ENCODE measurements at places on chromosomes 7 and 10.
A peak's percentile ranks its signal among the peaks of the same experiment; 100 is the strongest.

GRCh38 chr7:27605283-27605682 is 57.4 kb downstream of the HIBADH start:
- DNase-seq = no peak

- no peak for DNase-seq
Observed at GRCh38 chr10:80554050-80554449, 16.3 kb downstream of the SH2D4B start.

DNA sequence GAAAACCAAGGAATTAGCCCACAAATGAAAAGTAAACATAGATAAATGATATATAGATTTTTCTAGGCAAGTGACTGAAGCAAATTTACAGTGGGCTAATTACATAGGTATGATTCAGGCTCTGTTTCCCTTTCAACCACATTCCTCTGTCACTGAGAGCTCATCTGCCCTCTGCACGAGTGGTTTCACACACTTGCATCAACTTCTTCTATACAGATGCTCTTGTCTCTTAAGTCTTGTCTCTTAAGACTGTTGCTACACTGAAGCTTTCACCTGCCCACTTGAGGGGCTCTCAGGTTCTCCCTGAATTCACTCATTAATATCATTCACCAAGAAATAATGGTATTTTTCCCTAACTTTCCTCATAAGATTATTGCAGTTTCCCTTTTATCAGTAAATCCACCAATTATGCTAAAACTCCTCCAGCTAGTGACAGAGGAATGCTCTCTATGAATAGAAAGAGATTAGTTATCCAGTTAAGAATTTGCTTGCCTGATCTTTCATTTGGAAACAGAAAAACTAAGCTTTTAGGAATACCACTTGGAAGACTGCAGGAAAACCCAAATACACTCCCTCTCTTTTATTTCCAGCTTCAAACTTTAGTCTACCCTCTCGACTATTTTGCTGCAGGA is 95.7 kb downstream of the ELAPOR2 start:
- no peak for DNase-seq

DNA sequence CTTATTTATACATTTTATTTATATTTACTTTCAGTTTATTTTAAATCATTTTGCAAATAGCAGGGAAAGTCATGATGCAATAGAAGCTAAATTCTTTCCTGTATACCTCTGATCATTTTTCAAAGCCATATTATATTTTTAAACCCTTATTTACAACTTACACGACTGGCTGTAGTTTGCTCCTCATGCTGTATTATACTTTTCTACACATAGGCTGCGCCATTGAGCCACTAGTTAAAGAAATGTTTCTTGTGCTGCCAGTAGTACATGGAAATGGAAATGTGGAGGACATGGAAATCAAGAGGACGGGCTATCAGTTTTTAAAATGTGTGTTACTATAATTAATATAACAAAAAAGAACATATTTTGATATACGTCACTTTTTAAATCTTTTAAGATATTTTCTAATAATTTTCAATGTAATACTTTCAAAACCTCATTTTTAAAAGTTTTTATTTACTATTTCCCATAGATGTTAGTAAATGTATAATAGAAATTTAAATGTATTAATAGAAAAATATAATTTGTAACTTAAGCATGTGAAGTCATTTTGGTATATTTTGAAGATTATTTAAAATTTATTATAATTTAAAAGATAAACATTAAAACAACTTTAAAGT is 118.5 kb downstream of the VTI1A start:
- peak; percentile 31 for DNase-seq

DNA sequence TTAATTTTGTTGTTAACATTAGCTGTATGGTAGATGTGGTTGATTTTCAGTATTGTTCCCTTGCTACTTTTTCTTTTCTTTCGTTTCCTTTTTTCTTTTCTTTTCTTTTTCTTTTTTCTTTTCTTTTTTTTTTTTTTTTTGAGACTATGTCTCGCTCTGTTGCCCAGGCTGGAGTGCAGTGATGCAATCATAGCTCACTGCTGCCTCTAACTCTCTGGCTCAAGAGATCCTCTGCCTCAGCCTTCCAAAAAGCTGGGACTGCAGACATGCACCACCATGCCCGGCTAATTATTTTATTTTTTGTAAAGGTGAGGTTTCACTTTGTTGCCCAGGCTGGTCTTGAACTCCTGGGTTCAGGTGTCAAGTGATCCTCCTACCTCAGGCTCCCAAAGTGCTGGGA is 14.4 kb downstream of the SLC26A3 start:
- no peak for DNase-seq

GRCh38 chr7:8185926-8186683 is 75.9 kb downstream of the ICA1 start:
- DNase-seq = no peak

DNA sequence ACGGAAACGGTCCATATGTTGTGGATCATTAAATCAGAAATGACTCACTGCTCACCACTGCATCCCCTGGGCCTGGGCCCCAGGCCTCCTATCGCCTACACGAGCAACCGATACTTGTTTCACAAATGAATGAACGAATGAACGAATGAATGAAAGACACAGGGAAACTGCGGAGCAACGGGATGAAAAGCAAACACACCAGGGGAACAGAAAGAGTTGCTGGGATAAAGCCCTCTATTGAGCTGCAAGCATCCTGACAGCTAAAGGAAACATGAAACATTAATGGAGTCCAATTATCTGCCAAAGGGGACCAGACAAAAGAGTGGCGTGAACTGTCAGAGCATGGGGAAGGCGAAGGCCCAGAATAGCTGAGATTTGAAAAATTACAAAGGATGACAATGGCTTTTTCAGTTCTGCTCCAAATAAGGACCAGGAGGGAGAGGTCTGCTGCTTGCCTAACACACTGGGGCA is 92.1 kb downstream of the GRB10 start:
- no peak for DNase-seq

- no peak for DNase-seq
Observed at GRCh38 chr10:87675396-87676376, 16.0 kb downstream of the PAPSS2 start.

DNA sequence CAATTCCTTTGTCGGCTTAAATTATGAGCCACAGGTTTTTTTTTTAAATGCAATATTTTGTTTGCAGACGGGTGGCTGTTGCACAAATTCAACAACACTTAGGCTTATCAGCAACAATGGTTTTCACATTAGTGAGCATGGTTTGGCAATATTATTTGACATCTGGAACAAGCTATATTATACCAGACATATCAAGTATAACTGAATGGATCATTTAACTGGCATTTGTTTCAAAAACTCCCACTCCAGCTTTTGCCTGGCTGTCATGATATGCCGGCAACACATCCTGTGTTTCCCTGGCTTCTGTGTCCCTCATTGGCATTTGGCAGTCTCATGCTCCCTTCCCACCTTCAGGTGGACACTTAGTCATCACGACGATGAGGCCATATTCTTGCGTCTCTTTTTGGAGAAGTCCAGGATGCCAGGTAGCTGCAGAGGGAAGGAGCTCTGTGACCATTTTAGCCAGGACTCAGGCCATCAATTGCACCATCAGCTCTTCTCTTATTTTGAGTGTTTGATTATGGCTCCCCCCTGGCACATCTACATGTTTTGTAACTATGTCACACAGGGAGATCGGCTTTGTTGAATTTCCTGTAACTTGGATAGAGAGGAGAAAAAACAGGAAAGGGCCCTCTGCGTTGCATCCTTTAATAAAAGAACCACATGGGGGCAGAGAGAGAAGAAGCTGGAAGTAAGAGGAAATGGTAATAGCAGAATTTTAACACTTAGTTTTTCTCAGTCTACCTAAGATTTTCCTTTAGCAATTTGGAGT is 413.9 kb downstream of the LRMDA start:
- DNase-seq = no peak

- DNase-seq = no peak
Observed at GRCh38 chr10:113469796-113470195, 83.1 kb upstream of the HABP2 start.

GRCh38 chr7:96173781-96174180 is 148.1 kb downstream of the SLC25A13 start:
- no peak for DNase-seq

GRCh38 chr7:43760861-43761260 is 2.4 kb downstream of the BLVRA start:
- DNase-seq = no peak

- DNase-seq = no peak
Observed at GRCh38 chr10:118472415-118473304, 122.8 kb downstream of the PRLHR start.

- no peak for DNase-seq
Observed at GRCh38 chr7:51325908-51326307, 9.3 kb upstream of the COBL start.

DNA sequence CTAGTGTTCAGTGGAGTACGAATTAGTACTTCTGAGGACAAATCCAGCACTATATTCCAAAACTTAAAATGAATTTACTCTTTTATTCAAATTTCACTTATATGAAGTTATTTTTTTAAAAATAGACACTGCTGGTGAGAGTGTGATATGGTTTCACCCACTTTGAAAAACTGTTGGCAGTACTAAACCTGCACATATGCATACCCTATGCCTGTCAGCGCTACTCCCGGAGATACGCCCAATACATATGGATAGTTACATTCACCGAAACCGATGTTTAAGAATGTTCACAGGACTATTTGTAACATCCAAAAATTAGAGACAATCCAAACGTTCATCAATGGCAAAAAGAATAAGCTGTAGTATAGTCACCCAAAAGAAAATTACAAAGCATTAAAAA is 69.6 kb downstream of the UBE2H start:
- DNase-seq = no peak

GRCh38 chr10:77817541-77817940 is 109.0 kb downstream of the DLG5 start:
- DNase-seq = no peak

- no peak for DNase-seq
Observed at GRCh38 chr7:36690514-36691187, 33.6 kb downstream of the AOAH start.

DNA sequence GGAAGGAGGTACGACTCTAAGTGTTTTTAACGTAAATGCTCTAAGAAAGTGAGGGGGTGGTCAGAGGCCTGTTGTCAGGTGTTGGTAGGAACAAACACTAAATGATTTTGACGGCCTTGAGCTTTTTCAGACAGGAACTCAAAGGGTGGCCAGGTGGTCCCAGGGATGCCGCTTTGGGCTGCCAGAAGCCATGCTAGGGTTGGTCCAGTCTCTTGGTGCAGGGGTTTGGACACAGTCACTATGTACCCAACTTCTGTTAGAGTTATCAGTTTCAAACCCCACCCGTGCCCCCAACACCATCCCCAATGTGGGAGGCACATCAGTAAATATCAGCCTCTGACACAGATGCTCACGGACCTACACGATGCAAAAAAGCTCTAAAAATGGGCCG is 9.3 kb downstream of the ATP6V0E2 start:
- DNase-seq = no peak

DNA sequence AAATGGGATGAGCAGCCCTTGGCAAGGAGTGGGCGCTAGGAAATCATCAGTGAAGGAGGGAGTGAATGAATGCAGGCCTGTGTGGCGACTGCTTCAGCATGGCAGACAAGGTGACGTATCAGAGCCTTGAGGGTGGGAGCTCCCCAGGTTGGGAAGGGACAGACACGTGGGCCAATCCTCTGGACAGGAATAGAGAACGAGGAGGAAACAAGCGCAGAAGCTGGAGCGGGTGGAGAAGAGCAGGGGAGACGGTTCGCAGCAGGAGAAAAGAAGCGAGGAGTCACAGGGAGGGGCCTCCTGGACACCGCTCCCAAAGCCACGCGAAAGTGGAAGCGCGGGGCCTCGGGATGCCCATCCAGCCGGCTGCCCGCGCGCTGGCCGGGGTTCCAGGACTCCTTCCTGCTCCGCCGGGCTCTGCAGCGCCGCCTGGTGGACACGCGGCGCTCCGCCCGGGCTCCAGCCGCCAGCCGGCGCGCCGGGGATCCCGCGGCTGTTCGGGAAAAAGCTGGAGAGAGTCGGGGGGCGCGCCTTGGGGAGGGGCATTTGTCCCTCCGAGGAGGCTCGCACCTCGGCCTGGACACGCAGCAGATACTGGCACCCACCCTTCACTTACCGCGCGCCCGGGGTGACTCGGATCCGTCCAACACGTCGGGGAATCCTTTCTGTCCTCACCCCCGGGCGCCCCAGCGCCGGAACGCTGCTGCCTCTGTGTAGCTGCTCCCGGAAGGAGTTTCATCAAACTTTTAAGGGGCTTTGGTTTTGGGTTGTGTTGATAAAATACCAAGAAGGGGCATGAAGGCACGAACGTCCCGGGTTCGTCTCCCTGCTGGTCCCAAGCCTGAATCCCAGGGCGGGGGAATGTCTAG is 6.3 kb downstream of the ZNF503 start:
- DNase-seq = no peak

DNA sequence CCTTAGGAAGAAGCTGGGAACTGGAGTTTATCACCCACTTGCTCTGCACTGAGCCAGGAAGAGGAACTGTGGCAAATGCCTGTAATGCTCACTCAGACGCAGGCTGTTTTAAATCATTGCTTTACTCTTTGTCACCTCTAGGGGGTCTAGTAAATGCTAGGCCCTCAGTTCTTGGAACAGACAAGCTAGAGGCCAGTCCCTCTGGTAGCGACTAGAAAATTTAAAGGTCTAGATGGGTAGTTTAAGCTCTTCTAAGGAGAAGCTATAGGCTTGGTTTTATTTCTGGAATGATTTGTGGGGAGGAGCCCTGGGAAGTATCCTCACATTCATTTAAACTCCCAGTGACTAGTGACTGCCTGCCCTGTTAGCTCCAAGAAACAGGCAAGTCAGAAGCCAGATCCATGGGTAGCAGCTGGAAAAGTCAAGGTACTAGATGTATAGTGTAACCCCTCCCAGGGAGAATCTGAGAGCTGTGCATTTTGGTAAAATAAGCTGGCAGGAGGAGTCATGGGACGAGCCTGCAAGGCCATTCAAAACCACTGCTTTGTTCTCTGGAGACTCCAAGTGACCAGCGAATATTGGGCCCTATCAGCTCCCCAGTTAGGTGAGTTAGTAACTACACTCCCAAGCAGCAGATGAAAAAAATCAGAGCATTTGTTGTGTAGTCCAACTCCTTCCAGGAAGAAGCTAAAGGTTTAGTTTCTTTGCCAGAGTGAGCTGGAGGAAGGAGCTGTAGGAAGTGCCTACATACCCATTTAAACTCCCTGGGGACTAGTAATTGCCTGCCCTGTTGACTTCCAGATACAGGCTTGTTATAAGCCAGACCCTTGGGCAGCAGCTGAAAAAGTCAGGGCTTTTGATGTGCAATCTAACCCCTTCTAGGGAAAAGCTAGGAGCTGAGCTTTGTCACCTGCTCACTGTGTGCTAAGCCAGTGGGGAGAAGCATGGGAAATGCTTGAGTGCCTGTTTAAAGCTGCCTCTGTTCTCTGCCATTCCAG is 68.9 kb downstream of the DYNC1I1 start:
- no peak for DNase-seq

DNA sequence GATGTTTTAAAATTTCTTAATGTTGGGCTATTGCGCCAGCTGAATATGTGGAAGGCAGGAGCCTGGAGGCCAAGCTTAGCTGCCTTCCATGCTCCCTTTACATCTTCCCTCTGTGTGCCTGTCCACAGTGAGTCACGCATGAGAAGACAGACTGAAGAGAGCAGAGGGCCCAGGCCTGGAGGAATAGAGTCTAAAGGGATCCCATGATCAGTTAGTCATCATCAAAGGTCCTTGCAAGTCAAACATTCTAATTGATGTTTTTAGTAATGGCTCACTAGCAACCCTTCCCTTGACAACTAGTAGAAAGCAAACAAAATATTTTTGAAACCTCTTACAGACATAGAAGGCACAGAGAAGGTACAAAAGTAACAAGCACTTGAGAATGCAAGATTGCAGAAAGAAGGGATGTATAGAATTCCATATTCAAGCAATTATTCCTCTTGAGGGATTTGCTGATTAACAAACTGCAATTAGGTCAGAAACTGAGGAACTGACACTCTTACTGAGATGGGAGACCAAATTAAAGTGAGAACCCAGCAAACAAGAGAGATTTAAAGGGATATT is 30.7 kb upstream of the APBB1IP start:
- no peak for DNase-seq

GRCh38 chr7:123415625-123416024 is 118.8 kb downstream of the IQUB start:
- DNase-seq = no peak

All from NCI-H1436 treated with DMSO at 0.1 percent for 48 hours (cell line).